LHCN-M2 (cell line): ENCODE measurements at places on chromosomes 13 and 19. TPM values are rescaled to one million over a fixed set of nuclear protein-coding genes. Genes with fewer than 3 reads are reported as not detected.
A peak's percentile ranks its signal among the peaks of the same experiment; 100 is the strongest.

ZNF112 gene
- total RNA-seq = 6.2 and 7.0 TPM in 2 replicates

ZNF93 gene
- total RNA-seq = 23.3 and 30.8 TPM in 2 replicates

GRCh38 chr13:90375851-90376250, 971.6 kb upstream of the MIR17HG start:
- peak; percentile 30 for DNase-seq

DNA sequence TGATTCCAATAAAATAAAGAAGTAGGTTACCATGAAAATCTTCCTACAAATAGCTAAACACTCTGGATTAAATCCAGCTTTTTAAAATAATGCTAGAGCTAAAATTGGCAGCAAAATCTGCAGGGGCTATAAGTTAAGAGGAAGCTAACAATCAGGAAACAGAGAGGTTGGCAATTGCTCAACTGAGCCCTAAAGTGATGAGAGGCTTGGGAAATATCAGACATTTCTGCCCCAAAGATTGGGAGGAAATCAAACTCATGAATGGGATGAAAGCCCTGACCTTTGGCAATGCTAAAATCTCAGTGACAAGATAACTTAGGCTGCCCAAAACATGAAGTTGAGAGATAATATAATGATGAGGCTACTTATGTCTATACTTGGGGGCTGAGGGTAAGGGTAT, 1437.9 kb downstream of the EFNB2 start:
- no peak for DNase-seq

DNA sequence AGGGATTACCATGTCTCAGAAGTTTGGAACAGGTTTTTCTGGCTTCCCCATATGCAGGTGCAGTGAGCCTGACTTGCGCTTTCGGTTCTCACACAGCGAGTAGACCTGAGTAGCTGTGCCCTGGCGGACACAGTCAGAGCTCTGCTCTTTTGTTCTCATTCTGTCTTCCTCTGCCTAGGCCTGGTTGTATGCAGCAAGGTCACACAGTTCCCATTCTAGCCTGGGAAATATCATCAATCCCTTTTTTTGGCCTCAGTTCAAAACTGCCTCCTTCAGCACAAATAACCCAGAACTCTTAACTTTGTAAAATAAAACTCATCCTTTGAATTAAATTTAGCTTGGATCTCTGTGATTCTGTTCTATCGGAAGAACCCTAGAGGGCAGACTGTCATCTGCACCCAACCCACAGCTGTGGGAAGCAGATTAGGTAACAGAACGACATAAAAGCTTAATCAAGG, 10.2 kb downstream of the OXGR1 start:
- DNase-seq = no peak

- DNase-seq = no peak
These were observed 19.4 kb upstream of the PSG4 start for GRCh38 chr19:43224855-43225253.

GRCh38 chr13:36850790-36851438, 31.9 kb downstream of the RFXAP start:
- DNase-seq = peak; percentile 15

GRCh38 chr19:46355234-46356148, 8.6 kb downstream of the PPP5C start:
- DNase-seq = no peak

- DNase-seq = peak; percentile 77
These were observed 224.7 kb downstream of the GGACT start for GRCh38 chr13:100363874-100364273.

- no peak for DNase-seq
These were observed 610.6 kb upstream of the PRR20A start for GRCh38 chr13:56530096-56530495.
